ENCODE measurements at places on chromosomes 13 and 19.

- no peak for DNase-seq
These were observed 111.5 kb upstream of the HTR2A start for GRCh38 chr13:47008318-47008717.

- peak; percentile 69 for DNase-seq
These were observed 14.1 kb downstream of the KLF2 start for GRCh38 chr19:16338470-16339360.

DNA sequence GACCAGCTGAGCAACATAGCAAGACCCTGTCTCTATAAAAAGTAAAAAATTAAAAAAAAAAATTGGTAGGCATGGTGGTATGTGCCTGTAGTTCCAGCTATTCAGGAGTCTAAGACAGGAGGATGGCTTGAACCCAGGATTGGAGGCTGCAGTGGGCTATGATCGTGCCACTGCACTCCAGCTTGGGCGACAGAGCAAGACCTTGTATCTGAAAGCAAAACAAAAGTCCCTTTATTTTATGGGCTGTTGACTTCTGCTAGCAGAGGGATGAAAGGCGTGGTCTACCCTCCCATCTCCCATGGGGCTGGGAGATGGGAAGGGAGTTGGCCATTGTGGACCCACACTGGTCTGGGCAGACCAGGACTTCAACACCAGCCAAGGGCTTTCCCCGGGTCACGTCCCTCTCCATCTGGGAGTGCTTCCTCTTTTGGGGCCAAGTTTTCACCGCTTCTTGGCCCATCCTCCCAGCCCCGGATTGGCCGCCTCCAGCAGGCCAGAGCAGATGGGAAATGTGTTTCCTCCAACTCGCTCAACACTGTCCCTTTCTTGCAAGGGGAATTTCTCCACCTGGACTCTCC lies 2.2 kb upstream of the TNFSF9 start:
- DNase-seq: no peak

DNA sequence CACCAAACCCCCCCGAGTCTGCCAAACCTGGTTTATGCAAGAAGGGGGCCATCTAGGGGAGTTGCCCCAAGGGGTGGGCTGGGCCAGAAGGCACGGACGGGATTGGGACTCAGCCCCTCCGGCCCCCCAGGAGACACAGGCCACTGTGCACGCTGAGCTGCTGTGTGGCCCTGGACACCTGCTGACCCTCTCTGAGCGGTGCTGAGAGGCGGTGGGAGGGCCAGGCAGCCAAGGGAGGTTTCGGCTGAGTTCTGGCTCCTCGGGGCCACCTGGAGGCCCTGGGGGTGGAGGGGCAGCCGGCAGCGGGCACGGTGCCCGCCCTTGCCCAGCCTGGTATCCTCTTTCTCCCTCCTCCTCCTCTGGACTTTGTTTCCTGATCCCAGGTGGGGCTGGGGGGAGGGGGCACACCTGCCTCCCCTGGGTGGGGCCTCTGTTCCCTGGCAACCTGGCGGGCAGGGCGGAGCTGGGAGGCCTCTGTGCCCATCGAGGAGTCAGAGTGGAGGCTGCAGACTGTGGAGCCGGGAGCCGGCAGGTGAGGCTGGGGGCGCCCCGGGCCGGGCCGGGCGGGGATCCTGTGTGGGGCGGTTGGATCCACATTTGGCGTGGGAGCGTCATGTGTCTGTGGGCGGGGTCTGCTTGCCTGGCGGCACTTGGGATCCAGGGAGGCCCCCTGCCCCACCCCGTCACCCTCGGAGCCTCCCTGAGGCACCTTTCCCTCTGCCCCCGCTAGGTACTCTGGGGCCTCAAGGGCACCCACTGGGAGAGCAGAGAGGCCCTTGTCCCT lies at the start of gene MISP:
MISP (plus strand) TSS at position 473 of the 784 bp plus-strand sequence. CDS start 5,835 bp downstream, outside the sequence.
- DNase-seq: no peak

GRCh38 chr19:10388957-10389356 lies 8.6 kb upstream of the TYK2 start:
- DNase-seq: peak; percentile 50

DNA sequence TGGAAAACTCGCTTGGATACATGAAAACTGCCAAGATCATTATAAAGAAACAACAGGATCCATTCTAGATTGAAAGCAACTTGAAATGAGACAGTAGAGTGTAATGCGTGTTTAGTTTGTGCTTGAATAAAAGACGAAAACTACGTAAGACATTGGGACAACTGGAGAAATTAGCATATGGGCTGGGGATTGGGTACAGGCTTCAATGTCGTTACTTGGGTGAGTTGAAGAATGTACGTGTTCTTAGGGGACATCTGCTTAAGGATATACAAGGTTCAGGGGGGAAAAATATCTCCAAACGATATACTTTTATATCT lies 471 bp upstream of the ERVK3-1 start:
- DNase-seq: no peak

Data from AG04450 (cell line).